ENCODE measurements at places on chromosomes 4 and X. TPM values are rescaled to one million over a fixed set of nuclear protein-coding genes. Genes with fewer than 3 reads are reported as not detected.

The CFAP47 gene
- total RNA-seq = not detected

The SORBS2 gene
- total RNA-seq = 741 TPM

The CENPVL3 gene
- not detected for total RNA-seq

The PFKFB1 gene
- not detected for total RNA-seq

- no peak for DNase-seq
These were observed 683 bp downstream of the EBP start for GRCh38 chrX:48522291-48522690.

GRCh38 chr4:83129264-83129663, 14.7 kb upstream of the PLAC8 start:
- no peak for DNase-seq

DNA sequence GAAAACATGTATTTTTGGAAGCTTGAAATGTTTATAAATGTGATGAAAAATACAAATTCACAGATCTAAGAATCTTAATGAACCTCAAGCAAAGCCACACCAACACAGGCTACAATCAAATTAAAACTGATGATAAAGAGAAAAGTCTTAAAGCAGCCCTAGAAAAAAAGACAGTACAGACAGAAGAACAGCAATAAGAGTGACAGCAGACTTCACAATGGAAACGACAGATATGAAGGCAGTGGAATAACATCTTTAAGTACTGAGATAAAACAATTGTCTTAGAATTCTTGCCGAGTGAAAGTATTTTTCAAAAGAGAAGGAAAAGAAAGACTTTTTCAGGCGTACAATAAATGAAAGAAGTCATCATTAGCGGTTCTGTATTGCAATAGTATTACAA, 423.6 kb upstream of the LCORL start:
- DNase-seq = no peak

- no peak for DNase-seq
These were observed 68.7 kb upstream of the ENPP6 start for GRCh38 chr4:184286358-184286757.

DNA sequence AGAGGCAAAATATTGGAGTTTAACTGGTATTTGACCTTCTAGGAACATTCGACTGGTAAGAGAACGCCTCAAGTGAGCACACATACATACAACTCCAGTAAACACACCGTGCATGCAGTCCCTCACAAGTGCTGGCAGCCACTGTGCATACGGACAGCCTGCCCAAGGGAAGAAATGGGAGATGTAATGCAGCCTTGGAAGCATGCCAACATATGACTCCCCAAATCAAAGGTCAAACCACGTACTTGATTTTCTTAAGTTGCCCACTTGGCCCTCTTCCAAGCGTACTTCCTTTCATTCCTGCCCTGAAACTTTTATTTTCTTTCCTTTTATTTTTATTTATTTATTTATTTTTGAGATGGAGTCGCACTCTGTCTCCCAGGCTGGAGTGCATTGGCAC, 206.6 kb downstream of the SPRY1 start:
- no peak for DNase-seq

DNA sequence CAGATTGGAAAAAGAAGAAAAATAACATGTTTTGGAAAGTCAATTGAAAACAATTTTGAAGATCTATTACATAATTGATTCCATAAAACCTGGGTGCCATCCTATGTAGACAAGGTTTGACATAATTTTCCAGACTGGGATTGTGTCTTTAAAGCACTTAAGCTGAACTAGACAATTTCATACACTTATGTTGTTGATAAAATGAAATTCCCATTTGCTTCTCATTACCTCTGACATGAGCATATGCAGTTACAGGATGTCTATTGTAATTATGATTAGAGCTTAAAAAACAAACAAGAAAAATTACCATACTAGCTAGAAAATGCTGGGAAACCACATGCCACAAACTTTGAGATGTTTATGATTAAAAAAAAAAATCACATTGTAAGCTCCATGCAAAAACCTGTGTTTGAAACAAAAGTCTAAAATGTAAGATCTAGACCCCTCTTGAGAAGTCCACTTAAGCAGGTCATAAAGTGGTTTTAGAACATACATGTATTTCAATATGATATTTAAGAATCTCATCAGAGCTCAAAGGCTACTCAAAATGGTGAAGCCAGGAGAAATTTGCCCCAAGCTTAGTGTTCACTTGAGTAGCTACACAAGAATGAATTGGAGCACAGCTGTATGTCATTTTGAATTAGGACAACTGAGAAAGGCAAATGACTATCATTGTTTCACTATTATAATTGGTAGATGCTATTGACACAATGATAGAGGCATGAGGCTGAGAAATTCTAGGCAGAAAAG, 181.1 kb upstream of the PABPC4L start:
- DNase-seq = no peak
